Activated T-helper 17 cell treated with anti-CD3 and anti-CD28 coated beads, Interleukin-2, amount 50 U/mL, for 72 hours (primary cell): ENCODE measurements at places on chromosomes 11 and 22.

DNA sequence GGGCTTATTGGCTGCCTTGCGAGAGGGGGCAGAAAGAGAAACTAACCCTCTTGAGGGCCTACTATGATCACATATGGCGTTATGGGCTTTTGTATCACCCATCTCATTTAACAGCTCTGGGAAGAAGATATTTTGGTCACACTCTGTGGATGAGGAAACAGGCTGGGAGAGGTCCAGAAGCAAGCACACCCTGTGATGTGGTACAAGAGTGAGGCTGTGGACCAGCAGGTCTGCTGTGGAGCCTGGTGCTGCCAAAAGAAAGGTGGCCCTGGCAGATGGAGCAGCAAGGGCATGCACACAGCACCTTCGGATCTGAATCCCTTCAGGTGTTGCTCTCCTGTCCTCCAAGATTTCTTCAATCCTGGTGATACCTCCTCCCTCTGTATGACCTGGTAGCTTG lies 64.1 kb downstream of the KCNC1 start:
- no peak for ATAC-seq

GRCh38 chr22:50734343-50734771 lies 3.6 kb upstream of the ACR start:
- ATAC-seq = no peak

GRCh38 chr11:74951226-74951625 lies 2.2 kb downstream of the SPCS2 start:
- no peak for ATAC-seq

DNA sequence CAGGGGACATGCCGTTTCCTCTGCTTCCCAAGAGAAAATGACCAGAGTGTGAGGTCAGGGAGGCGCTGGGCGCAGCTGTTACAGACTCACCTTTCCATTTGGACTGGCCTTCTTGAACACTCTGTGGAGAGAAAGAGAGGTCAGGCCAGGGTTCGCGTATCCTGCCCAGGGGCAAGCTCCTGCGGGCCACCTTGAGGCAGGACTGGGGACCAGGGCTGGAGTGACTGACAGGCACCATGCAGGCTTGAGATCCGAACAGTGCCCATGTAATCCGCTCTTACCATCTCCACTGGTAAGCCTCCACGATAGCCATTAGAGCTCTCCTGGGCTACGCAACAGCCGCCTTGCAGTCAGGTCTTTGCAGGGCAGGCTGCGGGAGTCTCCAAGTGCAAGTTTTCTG lies 49.3 kb downstream of the TPBGL start:
- no peak for ATAC-seq

DNA sequence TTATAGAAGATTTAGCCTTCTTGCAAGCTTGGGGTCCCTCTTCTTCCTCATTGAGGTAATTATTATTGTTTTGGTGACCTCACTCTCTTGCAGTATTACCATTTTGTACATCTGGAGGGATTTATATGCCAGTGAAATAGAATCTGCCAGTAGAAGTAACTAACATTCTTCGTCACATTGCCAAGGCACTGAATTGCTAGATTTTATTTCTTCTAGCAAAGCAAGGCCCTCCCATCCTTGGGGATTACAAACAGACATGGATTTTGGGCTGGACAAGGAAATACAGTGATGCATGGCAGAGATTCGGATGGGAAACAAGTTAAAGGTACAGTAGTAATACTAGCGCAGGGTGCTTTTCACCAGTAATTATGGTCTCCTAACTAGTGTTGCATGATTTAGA lies 7.8 kb downstream of the ADAMTS15 start:
- ATAC-seq = no peak

- no peak for ATAC-seq
These were observed 185.3 kb upstream of the LARGE1 start for GRCh38 chr22:34105461-34106062.

- no peak for ATAC-seq
These were observed 84.1 kb downstream of the BBOX1 start for GRCh38 chr11:27124514-27125264.

DNA sequence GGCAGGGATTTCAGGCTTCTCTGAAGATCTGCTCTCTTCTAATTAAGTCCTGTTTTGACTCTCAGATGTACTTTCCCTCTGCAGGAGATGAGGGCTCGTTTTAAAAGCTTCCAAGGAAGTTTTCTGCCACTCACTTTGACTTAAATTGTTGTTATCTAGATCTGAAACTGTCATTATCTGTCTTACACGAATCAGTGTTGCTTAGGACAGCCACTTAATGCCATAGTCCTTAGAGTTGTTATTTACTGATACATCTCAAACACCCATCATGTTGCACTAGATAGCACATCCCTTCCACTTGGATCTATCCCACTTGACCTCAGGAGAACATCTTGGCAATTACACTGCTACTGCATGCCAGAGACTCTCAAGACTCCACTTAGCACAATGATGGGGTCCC lies 86.9 kb upstream of the FAT3 start:
- ATAC-seq = no peak

- ATAC-seq = no peak
These were observed 5.8 kb downstream of the TTC38 start for GRCh38 chr22:46273432-46274148.

DNA sequence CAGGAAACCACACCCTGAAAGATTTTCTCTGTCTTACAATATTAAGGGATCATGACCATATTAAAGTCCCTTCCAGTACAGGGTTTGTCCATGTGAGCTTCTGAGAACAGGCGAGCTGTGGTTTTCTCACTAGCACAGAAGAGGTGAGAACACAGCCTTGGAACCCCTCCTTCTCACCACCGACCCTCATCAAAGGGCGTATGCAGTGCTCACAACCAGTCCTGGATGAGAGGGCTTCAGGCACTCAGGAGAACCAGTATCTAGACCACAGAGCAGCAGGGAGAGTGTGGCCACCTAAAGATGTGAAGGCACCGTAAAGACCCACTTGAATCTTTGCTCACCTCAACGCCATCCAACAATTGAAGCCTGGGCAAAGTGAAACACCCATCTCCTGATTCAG lies 397.0 kb downstream of the ETS1 start:
- ATAC-seq = no peak

DNA sequence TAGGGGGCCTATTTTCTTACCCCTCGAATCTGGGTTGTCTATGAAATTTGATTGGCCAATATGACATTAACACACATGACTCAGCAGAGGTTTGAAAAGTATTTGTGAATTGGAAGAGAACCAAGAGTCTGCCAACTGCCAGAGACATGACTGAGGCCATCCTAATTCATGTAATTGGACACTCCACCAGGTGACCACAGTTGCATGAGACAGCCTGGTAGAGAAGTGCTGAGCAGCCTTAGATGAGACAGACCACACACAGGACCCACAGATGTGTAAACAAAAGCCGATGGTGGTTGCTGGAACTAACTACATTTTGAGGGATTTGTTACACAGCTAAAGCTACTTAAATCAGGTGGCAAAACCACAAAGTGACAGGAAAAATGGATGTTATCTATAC lies 855 bp upstream of the MS4A5 start:
- ATAC-seq = no peak

GRCh38 chr11:63682066-63683021 lies 1.0 kb downstream of the RTN3 start:
- ATAC-seq = no peak

- ATAC-seq = no peak
These were observed 6.6 kb downstream of the SHANK2 start for GRCh38 chr11:71245601-71246391.

DNA sequence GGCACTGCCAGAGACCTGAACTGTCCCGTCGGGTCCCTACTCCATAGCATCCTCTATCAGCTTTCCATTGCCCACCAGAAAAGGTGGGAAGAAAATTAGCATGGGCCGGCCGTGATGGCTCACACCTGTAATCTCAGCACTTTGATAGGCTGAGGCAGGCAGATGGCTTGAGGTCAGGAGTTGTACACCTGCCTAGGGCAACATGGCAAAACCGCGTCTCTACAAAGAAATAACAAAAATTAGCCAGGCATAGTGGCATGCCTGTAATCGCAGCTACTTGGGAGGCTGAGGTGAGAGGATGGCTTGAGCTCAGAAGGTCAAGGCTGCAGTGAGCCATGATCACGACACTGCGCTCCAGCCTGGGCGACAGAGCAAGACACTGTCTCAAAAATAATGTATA lies 3.5 kb downstream of the SLC25A18 start:
- no peak for ATAC-seq
